GM23338 (cell line): ENCODE measurements at places on chromosomes 16 and 17.

GRCh38 chr17:82064433-82065192, 991 bp downstream of the DUS1L start:
- peak; percentile 24 for DNase-seq

DNA sequence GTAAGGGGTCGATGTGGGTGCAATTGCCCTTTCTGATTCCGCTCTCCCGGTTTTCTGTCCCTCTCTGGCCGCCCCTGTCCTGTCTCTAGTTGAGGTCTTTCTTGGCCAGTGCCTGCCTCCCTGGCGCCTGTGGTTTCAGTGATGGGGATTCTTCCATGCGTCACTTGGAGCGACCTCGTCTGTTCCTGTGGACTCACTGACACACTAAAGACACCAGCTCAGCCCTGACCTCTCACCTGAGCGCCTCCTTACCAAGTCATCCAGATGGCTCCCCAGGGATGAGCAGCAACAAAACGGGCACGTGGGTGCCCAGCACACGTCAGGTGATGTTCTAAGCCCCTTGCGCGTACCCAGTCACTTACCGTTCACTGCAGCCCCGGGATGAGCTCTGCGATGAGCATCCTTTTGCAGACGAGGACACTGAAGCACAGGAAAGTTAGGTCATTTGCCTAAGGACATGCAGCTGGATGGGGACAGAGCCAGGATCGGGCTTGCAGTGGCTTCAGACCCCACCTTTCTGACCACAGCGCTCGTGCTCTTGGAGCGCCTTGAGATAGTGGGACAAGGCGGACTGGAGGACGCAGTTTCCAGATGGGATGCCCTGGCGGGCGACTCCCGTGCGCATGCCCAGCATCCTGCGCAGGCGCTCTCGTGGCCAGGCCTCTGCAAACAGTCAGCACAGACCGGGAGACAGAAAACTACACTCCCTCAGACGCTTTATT, 11.5 kb upstream of the LGALS3BP start:
- DNase-seq = no peak

DNA sequence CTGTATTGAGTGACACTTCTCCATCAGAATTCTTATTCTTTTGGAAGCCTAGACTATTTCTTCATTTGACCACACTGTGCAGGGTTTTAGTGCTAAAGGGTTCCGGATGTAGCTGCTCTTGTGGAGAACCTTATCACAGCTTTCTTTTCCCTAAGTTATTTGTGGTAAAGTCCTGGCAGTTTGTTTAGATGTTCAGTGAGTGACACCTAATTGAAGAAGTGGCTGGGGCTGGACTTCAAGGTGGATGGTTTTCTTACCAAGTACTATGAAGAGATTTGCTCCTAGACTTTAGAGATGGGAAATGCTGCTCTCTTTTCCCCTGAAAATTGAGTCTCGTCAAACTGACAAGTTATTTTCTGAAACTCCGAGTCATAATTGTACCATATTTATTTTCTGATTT, 144.0 kb upstream of the TBX2 start:
- no peak for DNase-seq

DNA sequence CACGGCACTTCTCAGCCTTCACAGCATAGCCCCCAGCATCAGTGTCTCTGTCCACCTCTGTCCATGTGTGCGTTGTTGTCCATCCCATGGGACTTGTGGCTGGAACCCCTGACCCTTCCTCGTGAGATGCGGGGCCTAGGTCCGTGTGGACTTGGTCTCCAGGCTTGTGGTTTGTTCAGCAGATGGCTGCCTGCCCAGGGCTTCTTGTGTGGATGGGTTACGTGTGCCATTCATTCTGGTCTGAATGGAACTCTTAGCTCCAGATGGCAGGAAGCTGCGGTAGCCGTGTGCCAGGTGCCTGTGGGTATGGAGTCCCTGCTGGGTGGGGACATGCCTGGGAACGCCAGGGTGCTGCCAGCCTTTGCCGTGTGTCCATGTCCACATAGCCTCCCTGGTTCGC, 31.7 kb upstream of the NUDT16L1 start:
- no peak for DNase-seq

DNA sequence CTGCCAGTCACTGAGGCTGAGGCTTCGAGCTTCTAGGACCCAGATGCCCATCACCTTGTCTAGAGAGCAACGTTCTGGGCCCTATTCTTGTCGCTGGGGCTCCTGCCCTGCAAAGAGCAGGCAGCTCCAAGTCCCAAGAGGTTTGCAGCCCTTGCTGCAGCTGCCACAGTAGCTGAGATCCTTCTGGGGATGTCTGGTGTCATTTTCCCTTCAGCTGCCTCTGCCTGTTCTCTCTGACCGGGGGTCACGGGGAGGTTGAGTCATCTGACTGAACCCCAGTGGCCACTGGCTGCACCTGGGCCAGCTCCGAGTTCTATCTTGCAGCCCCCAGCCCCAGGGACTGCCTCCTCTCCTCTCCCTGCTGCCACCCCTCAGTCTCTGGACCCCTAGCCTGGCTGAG, 4.9 kb downstream of the WSCD1 start:
- DNase-seq = no peak
